ENCODE measurements at places on chromosomes 7 and 10.
A peak's percentile ranks its signal among the peaks of the same experiment; 100 is the strongest.

DNA sequence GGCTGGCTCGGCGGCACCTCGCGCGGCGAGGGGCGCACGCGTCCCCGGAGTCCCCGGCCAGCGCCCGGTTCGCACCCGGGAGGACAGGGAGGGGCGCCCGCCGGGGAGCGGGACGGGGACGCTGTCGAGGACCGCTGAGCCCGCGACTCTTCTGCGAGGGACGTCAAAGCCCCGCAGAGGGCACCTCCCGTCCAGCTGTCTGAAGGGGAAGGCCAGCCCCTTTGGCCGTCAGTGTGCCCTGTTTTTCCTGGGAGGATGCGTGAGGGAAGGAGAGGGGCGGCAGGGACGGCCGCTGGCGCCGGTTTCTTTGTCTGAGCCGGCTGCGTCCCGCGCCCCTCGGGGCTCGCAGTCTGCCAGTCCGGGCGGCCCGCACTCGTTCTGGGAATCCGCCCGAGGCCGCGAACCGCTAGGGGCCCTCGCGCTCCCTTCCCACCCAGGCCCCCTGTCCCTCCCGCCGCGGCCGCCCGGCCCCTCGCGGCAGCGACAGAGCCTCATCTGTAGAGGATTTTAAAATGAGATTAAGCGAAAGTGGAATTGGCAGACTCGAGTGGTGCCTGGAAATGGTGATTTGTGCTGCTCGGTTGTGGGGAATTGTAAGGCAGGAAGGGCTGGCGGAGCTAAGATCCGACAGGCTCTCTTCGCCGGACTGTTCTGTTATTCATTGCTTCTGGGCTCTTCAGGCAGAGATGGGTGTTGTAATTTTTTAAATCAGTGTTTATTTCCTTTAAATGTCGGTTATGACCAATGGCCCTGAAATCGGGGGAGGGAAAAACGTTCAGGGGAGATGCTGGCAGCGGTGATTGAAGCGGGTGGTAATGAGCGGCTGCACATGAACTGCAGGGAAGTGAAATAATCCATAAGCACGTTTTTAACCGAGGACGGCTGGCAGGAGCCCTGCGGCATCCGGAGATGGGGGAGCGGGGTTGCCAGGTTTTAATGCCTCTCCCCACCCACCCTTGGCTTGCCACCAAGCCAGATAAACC lies 618 bp upstream of the RELN start:
- no peak for DNase-seq

DNA sequence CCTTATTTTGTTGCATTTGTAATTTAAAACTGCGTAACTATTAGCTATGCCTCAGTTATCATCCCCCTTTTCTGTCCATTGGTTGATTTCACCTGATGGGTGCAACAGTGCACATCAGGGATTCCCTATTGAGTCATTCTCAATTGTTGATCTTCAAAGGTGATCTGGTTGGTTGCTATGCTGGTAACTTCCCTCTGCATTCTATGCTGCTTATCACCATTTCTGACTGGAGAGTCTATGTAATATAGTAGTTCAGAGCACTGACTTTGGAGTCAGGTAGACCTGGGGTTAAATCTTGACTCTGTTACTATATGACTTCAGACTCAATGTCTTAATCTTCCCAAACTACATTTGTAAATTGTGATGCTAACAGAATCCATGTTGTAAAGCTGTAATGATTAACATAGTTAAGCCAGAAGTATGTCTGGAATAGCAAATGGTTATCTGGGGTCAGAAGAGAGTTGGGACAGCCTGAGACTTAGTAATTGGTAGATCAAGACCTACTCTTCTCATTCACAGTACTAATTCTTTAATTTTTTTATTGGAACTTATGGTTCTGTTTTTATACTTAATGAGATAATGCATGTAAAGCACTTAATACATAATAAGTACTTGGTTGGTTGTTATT lies 38.1 kb downstream of the EXOC6 start:
- no peak for DNase-seq

- DNase-seq, result no peak
Measured at GRCh38 chr7:132690174-132690573, 113.9 kb upstream of the PLXNA4 start.

DNA sequence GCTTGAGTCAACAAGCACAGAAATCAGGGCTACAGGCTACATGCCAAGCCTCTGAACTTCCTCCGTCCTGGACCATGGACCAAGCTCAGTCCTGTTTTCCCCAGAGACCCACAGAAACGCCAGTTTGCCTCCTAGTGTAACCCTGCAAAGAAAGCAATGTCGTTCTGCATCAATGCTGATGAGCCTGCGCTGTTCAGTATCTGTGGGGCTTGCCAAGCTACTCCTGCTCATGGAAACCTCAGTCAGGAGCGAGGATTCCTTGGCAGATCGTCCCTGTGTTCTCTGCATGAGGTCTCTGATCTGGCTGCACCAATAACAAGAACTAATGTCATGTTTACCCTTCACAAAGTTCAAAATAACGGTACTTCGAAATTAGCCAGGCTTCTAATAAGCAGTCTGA lies 495.5 kb upstream of the C7orf33 start:
- DNase-seq, result no peak

- no peak for DNase-seq
Measured at GRCh38 chr7:29765490-29765889, 40.8 kb upstream of the WIPF3 start.

GRCh38 chr7:434891-435629 lies 84.6 kb downstream of the PDGFA start:
- no peak for DNase-seq

DNA sequence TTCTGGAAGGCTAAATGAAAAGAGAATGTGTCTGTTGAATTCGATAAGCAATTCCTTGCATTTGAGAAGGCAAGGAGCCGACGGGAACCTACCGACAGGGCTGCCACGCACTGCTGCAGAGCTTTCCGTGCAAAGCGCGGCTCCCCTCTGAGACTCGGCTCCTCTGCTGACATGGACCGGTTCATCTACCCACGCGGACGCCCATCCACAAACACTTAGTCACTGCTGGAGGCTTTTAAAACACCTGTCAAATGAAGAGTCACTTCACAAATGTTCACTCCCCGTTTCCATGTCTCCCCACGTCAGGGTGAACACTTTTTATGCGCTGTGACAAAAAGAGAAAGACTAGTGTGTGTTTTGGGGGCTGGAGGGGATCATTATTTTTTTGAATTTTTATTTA lies 32.0 kb downstream of the AMZ1 start:
- no peak for DNase-seq

DNA sequence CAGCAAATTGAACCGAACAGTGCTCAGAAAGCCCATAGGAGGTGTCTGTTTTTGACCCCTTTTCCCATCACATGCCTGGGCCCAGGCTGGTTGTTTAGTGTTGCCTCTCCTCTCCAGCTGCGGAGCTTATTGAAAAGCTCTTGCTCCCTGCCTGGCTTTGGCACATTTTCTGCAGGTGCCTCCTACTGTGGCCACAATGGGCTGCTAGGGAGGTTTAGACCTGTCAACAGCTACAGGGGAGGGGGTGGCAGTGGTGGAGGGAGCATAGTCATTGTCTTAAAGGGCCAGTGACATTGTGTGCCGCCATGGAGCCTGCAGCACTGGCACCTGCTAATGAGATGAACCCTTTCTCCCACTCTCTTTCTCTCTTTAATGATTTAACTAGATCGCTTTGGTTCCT lies 13.2 kb upstream of the ENO4 start:
- DNase-seq, result peak; percentile 63

- no peak for DNase-seq
Measured at GRCh38 chr7:127888411-127888810, 142.8 kb downstream of the LRRC4 start.

DNA sequence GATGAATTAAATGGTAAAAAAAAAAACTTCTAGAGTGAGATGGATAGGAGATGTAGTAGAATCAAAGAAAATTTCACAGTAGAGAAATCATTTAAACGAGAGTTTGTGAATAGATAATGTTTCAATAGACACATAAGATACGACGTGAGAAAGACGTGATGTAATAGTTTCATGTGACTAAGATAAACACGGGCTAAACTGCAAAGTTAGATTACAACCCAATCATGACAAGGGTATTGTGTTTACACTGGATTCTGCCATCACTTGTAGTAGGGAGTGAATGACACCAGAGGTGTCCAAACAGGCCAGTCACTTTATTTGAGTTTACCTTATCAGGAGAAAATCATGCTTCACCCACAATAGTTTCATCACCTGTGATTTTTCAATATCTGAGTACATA lies 21.6 kb downstream of the SEMA3D start:
- no peak for DNase-seq

GRCh38 chr7:158863611-158864506 lies 7.5 kb downstream of the DYNC2I1 start:
- DNase-seq, result no peak

GRCh38 chr7:149196151-149196704 lies 882 bp downstream of the ZNF282 start:
- DNase-seq, result no peak

GRCh38 chr7:2968616-2969397 lies 74.9 kb downstream of the CARD11 start:
- DNase-seq, result no peak

- no peak for DNase-seq
Measured at GRCh38 chr7:122637784-122638183, 61.1 kb downstream of the RNF133 start.

Measured in Jurkat, Clone E6-1 (cell line).